ENCODE measurements at places on chromosomes 13 and 19.

- no peak for DNase-seq
Observed at GRCh38 chr19:39928357-39928725, 6.1 kb downstream of the FCGBP start.

GRCh38 chr13:71877256-71877653 is 10.3 kb upstream of the DACH1 start:
- no peak for DNase-seq

GRCh38 chr19:811506-812048 is 10.2 kb downstream of the PLPPR3 start:
- no peak for DNase-seq

- DNase-seq: no peak
Observed at GRCh38 chr13:24527266-24527775, 14.7 kb upstream of the PARP4 start.

DNA sequence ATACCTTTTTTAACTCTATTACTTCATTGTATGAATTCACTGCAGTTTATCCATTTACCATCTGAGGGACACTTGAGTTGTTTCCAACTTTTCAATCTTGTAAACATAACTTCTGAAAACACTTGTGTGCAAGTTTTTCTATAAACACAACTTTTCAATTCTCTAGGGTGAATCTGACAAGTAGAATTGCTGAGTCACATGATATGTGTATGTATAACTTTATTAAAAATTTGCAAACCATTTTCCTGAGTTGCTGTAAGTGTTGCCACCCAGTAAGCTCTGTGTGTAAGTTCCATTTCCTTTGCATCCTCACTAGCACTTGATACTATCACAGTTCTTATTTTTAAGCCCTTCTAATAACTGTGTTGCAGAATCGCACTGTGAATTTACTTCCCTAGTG is 1415.6 kb upstream of the ATXN8OS start:
- no peak for DNase-seq

GRCh38 chr13:28890712-28891111 is 70.6 kb downstream of the MTUS2 start:
- no peak for DNase-seq

DNA sequence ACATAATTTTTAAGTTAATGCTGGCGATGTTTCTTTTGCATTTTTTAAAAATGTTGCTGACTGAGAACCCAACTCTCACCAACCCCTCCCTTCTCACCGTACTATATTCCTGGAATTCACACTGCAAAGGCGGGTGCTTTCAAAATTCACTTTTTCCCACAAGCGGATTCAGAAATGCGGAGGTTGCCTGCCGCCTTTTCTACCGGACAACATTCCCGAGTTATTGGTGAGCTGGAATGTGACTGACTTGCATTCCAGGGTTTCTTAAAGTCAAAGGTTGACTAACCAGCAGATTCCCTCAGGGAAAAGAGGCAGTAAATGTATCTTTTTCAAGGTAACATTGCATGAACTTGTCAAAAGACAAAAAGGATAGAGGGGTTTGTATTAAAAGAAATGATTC is 113.3 kb downstream of the RAB20 start:
- DNase-seq: no peak

DNA sequence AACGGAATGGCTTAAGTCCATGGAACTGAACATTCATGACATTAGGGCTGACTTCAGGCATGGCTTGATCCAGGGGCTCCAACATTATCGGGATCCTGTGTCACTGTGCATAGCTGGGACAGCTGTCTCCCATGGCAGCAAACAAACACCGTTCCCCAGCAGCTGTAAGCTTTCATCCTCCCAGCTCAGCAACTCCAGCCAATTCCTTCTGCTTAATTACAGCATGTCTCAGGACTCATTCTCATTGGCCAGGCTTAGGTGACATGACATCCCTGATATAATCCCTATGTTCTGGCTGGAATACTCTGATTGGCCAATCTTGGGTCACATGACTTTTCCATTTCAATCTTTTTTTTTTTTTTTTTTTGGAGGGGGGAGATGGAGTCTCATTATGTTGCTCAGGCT is 10.9 kb upstream of the TLE5 start:
- DNase-seq: no peak

- DNase-seq: no peak
Observed at GRCh38 chr19:41457241-41457640, 14.3 kb downstream of the ERICH4 start.

DNA sequence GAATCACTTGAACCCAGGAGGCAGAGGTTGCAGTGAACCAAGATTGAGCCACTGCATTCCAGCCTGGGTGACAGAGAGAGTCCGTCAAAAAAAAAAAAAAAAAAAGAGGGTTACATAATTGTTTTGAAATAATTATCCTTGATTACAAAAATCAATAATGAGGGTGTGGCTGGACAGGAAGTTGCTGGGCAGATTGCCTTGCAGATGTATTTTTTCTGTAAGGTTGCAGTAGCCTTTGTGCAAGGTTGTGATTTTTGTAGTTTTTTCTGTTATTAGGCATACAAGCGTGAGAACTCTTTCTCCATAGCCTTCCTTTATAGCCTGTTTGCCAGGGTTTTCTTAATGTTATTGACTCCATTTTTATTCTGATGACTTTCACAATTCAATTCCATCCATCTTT is 40.7 kb upstream of the SIN3B start:
- no peak for DNase-seq

DNA sequence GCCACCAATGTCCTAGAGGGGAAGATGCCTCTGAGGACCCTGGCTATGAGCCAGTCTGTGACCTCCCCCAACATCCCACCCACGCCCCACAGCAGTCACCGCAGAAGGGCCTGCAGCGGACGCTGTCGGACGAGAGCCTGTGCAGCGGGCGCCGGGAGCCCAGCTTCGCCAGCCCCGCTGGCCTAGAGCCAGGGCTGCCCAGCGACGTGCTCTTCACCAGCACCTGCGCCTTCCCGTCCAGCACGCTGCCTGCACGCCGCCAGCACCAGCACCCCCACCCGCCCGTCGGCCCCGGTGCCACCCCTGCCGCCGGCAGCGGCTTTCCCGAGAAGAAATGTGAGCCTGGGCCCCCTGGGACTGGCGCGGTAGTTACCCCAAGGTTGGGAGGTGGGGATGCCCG is 30.6 kb downstream of the DPF1 start:
- DNase-seq: no peak

DNA sequence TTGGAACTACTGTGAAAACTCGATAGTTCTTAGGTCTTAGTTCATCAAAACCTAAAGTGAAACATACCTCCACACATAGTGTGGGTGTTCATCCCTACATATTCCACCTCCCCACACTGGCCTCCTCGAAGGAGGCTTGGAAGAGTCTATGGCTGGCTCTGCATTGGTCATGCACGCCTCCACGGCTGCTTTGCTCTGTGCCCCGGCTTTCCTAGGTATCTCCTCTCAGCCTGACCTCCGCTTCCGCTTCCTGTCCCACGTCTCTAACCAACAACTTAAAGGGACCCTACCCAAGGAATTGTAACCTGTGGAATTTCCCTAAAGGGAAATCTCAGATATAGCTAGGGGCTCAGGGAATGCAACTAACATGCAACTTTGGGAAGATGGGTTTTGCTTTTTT is 79.7 kb upstream of the MBNL2 start:
- DNase-seq: no peak

DNA sequence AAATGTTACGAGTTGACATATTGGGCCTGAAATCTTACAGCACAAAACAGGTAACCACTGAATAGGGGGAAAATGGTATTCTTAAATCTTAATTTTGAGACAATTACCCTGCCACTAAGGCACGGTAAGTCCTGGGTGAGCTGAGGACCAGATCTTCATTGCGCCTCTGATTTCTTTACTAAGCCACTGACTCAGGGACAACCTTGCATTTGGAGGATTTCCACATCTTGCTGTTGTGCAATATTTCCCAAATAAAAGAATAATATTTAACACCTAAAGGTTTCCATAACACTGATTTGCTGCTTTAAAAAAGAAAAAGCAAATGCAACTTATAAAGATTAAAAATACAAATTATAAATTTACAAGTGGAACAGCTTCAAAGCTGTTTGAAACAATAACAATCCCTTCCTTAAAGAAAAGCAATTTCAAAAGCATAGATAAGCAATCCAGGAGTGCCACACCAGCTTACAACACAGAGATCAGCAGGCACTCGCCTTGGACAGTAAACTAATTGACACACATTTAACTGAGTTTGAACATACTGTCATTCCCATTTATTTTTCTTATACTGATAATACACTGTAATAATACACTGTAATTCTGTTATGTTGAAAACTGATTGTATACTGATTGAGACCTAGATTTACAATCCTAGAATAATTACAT is 79.6 kb upstream of the DOCK9 start:
- no peak for DNase-seq

DNA sequence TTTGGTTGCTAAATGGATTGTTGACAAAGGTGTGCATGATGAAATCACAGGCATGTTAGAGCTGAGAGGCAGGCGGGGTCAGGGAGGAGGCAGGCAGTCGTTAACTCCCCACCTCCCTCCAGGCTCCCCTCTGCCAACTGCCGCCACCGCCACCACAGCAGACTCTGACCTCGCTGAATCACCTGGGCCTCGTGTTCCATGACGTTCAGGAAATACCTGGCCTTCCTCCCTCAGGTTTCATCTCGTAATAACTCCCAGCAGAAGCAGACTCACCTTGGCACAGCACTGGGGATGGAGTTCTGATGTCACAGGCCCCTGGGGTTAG is 198.5 kb downstream of the KATNAL1 start:
- DNase-seq: peak; percentile 45

DNA sequence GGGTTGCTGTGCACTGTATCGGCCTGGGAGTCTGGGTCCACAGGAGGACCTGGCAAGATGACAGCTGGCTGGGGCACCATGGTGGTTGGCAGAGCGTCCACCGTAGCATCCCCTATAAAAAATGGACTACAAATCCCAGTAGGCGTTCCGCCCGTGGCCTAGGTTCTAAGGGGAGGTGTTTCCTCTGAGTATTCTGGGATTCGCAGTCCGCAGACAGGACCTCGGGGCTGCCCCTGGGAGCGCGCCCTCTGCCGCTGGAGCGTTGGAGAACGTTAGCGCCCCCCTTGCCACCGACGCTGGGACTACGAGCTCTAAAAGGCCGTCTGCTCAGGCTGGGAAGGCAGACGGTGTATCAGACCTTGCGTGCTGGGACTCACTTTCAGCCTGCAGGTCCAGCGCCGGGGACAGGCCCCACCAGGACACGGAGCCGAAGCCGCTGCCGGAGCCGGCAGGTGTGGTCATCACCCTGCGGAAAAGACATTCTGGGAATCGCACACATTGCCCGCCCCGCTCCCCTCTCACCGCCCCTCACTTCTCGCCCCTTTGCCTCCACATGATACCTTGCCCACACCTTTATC is 372 bp downstream of the DNAAF3 start:
- peak; percentile 83 for DNase-seq

GRCh38 chr19:3041327-3041726 is 12.2 kb upstream of the TLE2 start:
- DNase-seq: no peak

DNA sequence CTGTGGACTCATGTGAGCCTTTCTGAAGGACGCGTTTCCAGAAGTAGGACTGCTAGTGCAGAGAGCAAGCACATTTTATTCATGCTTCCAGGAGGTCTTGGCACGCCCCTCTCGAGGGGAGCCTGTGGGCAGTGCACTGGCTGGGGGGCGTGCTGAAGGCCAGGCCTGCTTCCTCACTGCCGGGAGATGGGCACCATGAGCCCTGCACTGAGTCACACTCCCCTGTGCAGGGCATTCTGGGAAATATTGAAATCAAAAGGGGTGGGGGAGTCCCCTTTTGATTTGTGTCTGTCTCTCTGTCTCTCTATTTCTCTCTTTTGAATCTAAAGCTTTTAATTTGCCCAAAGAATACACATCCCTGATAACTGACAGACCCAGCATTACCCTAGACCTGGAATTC is 34.0 kb downstream of the DPF1 start:
- no peak for DNase-seq
